ENCODE measurements at places on chromosomes 4 and X.

GRCh38 chr4:40969501-40969900 lies 219.7 kb downstream of the NSUN7 start:
- no peak for DNase-seq

DNA sequence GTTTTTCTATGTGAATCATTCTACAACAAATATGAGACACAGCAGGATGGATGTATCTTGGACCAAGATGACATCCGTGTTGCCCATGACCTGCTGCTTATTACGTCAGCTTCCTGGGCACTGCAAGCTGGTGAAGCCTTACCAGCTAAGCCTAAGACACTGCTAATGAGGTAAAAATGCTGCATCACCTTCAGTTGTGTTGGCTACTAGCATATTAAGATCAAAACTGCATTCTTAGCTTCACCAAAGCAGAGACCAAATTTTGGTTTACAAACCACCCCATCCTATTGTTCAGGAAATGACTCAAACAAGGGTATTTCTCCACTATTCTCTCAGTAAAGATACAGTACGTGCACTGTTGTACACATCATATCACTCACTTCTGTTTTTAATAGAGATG lies 50.3 kb downstream of the MAML3 start:
- no peak for DNase-seq

GRCh38 chr4:102390438-102390837 lies 45.2 kb upstream of the SLC39A8 start:
- DNase-seq: no peak

- peak; percentile 37 for DNase-seq
These were observed 26.0 kb downstream of the ADH4 start for GRCh38 chr4:99117876-99118693.

GRCh38 chr4:7391637-7392437 lies 42.9 kb downstream of the PSAPL1 start:
- DNase-seq: no peak

- DNase-seq: peak; percentile 20
These were observed at the start of gene PRDM5 for GRCh38 chr4:120922381-120923206. Gene PRDM5, minus strand, starts transcription at chr4:120922726. Its CDS starts 118 bp downstream, at chr4:120922608.

- DNase-seq: no peak
These were observed 138.6 kb upstream of the GPR101 start for GRCh38 chrX:137172317-137172948.

- no peak for DNase-seq
These were observed 64.1 kb upstream of the TENM3 start for GRCh38 chr4:182179105-182179504.

GRCh38 chrX:48927123-48927522 lies 8.3 kb upstream of the PIM2 start:
- DNase-seq: no peak

DNA sequence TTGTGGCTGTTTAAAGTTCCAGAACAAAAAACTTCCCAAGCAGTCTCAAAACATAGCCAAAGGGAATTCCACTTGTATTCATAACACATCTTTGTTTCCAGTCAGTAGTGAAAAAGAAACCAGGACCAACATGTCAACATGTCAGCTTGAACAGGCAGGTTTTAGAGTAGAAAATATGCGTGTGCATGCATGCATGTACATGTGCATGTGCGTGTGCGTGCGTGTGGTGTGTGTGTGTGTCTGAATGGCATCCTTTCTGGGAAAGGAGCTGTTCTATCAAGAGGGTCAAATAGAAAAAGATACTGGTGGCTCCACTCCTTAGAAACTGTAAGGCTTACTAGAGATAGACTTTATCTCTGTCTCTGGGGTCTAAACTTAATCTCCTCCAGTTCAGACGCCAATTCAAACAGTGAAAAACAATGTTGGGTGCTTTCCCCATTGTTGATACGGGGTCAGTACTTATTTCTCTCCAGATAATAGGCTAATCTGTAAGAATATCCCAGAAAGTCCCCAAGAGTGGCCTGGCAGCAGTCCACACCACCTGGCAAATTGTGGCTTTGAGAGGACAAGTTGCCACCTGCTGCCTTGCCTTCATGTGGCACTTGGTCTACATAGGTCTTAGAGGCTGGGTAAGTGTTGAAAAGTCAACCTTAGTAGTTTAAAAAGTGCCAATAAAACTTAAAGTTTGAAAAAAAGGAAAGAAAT lies 110.4 kb downstream of the SCD5 start:
- no peak for DNase-seq

DNA sequence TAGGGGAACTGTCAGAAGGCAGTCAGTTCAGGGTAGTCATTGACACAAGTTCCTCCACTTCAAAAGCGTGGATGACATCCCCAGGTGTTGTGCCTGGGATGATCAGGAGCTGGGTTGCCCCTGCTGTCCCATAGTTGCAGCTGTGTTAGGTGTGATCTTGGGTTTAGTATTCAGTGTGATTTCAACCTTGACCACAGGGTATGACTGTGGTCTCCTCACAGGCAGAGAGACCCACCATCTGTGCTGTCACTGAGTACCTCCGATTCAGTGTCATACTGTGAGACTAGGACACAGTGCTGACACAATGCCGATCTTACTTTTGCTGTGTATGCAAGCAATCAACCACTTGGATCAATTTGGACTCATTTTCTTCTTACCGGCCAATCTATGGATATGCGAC lies 25.2 kb downstream of the FOXR2 start:
- DNase-seq: no peak

DNA sequence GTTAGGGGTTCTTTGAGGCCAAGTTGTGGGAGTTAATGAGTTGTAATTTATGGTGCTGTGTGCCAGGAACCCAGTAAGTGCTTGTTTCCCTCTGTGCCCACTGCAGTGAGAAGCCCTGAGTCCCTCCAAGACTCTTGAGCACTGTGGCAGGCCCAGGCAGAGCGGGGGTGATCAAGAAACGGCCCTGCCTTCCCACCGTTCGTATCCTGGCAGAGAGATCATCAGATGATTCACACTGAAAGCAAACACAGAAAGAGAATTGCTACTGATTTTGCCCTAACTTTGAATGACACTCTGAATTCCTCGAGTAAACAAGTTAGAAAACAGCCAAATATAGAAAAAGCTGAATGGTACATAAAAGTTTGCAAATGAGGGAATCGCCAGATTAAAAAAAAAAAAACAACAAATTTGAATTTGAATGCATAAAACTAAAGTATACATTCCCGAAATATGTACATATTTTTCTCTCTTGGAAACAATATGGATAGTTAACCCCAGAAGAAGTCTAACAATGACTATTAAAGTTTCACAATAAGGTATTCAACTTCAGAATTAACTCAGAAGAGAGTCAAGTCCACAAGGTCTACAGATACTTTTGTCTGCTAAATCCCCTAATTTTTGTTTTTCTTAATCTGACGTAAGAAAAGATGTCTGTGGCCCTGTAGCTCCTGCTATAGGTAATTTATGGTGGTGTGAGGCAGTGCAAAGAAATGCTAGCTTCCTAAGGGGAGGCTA lies 71.8 kb downstream of the AFAP1 start:
- no peak for DNase-seq

DNA sequence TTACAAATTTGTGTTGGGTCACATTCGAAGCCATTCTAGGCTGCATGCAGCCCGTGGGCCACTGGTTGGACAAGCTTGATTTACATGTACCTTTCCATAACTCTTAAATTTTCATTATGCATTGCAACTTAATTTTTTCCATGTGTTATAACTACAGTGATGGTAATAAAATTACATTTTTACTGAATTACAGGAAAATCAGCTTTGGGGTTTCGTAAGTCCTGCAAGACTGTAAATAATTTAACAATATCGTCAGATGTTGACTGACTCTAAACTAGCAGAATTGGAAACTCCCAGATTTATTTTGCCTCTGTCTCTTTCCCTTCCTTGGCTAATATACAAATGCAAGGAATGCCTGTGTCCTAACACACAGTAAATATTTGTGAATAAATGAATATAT lies 88.0 kb upstream of the RAPGEF2 start:
- DNase-seq: no peak

- no peak for DNase-seq
These were observed 115.6 kb downstream of the SPANXA1 start for GRCh38 chrX:141468940-141469339.

- no peak for DNase-seq
These were observed 2.4 kb downstream of the RAP2C start for GRCh38 chrX:132216806-132217202.

DNA sequence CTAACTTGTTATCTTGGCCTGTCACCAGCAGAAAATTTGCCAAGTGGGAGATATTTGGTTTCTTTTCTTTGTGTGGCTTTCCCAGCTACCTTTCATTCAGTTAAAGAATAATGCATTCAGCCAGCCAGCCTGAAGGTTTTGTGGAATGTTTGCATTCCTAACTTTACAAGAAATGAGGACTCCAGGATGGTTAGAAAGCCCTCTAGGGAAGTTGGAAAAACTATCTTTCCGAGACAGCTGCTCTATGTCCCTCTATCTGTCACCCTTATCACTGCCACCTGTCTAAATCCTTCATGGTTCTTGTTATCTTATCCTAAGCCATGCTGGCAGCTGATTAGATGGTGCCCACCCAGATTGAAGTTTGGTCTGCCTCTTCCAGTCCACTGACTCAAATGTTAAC lies 384.2 kb downstream of the SH3BGRL start:
- DNase-seq: no peak

DNA sequence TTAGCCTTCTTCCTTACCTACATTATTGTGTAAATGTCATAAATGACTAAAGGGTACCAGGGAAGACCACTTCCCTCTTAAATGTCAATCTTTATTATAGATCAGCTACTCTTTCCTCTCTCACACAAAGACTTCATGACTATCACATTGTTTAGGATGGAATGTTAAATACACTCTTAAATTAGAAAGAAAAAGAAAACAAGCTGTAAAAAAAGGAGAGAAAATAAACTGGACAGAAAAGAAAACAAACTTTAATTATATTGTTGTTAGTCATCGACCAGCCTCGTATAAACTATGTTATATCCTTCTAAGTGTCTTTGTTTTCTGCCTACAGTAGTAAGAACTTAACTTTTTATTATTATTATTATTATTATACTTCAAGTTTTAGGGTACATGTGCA lies 666.4 kb upstream of the NR3C2 start:
- DNase-seq: no peak

DNA sequence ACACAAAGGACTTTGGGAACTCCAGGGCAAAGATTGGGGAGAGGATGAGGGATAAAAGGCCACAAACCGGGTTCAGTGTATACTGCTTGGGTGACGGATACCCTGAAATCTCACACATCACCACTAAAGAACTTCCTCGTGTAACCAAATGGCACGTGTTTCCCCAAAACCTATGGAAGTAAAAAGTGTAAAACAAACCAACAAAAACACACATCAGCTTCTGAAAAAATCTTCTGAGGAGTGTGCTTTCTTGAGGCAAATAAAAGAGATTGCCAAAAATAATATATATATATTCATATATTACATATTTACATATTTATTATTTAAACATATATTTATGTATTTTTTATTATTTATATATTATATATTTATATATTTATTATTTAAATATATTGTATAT lies 3.9 kb downstream of the P2RY8 start:
- no peak for DNase-seq

DNA sequence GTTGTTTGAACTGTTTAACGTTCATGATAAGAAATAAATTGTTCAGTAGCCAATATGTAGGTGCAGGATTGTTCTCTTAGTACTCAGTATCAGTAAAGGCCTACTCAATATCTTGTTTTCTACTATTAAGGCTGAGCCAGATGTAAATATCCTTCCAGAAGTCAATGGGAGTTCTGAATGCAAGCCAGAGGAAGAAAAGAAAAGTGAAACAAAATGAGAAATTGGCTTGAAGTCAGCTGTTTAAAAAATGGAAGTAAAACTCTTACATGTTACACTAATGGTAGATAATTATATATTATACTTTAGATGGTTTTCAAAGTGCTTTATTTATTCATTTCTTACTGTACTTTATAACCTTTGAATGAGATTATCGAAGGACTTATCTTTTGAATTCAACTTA lies 1417.9 kb downstream of the ADGRL3 start:
- no peak for DNase-seq

DNA sequence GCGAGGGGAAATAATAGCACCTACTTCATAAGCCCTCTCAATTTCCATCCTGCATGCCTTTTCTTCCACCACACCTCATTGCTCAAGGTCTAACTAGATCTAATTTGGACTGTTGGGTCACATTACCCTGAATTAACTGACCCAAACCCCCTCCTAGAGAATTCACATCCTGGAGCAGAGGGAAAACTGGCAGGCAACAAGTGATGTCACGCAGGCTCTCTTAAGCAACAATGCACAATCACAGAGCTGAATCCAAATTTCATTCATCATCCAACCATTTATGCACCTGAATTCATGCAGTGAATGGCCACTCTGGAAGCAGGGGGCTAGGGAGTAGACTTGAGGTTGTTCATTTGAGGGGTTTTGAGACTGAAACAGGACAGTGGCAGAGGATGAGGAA lies 107.7 kb upstream of the HUWE1 start:
- DNase-seq: no peak

DNA sequence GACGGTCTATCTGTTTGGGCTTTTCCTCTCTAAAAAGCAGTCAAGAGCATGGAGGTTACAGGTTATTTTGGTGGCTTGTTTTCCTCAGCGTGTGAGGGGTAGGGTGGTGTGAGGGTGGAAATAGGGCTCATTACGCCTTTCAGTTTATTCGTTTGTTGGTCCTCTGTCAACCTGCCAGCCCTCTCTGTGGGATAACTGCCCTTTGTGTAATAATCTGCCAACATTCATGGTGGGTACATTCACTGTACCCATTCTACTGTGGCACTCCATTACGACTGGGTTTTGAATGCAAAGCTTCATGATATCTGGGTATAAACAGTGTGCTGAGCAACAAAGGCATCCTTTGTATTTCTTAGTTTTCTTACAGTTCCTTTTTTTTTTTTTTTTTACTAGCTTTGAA lies 136.4 kb downstream of the ADGRL3 start:
- no peak for DNase-seq

GRCh38 chrX:49977319-49978090 lies 55.1 kb downstream of the CLCN5 start:
- no peak for DNase-seq

DNA sequence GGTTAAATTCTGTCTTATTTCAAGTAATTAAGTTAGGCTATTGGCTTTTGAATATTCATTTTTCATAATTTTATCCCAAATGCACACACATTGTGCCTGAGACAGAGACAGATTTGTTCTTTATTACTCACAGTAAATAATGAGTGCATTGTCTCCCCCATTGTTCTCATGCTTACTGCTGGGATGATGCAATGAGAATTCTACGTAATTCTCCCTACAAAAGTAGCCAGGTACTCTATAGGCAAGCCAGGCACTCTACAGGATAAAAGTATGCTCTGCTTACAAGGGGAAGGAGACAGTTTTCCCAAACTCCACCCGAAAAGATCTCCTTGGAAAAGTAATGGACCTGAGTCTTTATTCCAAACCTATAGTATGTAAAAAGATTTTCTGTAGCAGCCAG lies 1890.7 kb upstream of the PCDH10 start:
- no peak for DNase-seq

Measured in LoVo (cell line).